ENCODE measurements at places on chromosomes 3 and 15.

GRCh38 chr15:94336817-94337467, 105.6 kb downstream of the MCTP2 start:
- no peak for DNase-seq

DNA sequence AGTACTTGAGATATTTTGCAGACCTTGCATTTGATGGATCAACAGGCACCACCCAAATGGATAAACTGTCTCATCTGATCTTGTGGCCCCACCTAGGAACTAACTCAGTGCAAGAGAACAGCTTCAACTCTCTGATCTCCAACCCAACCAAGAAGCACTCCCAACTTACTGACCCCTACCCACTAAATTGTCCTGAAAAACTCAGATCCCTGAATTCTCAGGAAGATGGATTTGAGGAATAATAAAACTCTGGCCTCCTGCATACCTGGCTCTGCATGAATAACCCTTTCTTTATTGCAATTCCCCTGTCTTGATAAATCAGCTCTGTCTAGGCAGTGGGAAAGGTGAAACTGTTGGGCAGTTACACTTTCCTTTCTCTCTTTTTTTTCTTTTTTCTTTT, 247.9 kb downstream of the ZPLD1 start:
- no peak for DNase-seq

DNA sequence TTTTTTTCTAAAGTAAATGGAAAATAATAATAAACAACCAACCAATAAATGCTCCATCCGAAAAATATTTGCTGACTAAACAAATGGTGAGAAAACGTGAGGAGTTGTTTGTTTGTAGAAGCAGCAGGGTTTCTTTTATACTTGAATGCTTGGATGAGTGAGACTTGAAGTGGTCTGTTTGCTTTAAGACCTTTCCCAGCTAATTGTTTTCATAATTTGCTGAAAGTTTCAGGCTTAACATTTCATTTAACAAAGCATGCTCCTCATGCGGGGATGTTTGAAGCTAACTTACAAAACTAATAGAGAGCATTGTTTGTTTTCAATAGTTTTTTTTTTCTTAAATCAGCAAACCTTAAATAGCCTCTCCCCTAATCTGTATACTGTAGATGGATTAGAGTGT, 484.6 kb downstream of the ROBO2 start:
- peak; percentile 76 for DNase-seq

- DNase-seq: no peak
Measured at GRCh38 chr3:179194931-179195330, 46.8 kb downstream of the PIK3CA start.

- DNase-seq: no peak
Measured at GRCh38 chr3:126340943-126341754, 16.1 kb downstream of the KLF15 start.

DNA sequence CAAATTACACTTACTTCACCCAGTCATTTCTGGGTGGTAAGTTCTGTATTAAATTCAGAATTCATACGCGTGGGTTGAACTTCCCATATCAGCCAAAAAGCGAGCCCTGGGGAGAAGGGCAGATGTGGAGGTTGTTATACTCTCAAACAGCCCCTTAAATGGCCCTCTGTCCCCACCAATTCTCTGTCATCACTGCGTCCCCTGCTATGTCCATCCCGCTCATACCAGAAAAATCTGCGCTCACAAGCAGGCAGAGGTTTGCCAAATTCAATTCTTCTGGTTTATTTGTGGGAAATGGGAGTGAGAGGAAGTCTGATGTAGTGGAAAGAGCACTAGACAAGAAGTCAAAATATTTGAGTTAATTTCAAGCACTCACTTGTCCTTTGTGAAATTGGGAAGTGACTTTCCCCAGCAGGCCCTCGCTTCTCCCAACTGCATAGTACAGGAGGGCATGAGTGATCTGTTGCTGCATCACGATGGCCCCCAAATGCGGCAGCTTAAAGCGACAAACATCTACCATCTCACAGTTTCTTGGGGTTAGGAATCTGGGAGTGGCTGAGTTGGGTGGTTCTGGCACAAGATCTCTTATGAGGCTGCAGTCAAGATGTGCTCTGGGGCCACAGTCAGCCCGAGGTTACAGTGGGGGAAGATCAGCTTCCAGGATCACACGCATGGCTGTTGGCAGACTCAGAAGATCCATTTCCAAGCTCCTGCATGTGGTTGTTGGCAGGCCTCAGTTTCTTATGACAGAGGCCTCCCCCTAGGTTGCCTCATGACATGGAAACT, 67.7 kb downstream of the CPN2 start:
- DNase-seq: no peak

- no peak for DNase-seq
Measured at GRCh38 chr15:74878273-74878672, 5.1 kb upstream of the SCAMP2 start.
